Right ventricle myocardium superior (tissue), 1 donor: ENCODE measurements at places on chromosomes 6 and 20.
A peak's percentile ranks its signal among the peaks of the same experiment; 100 is the strongest.

DNA sequence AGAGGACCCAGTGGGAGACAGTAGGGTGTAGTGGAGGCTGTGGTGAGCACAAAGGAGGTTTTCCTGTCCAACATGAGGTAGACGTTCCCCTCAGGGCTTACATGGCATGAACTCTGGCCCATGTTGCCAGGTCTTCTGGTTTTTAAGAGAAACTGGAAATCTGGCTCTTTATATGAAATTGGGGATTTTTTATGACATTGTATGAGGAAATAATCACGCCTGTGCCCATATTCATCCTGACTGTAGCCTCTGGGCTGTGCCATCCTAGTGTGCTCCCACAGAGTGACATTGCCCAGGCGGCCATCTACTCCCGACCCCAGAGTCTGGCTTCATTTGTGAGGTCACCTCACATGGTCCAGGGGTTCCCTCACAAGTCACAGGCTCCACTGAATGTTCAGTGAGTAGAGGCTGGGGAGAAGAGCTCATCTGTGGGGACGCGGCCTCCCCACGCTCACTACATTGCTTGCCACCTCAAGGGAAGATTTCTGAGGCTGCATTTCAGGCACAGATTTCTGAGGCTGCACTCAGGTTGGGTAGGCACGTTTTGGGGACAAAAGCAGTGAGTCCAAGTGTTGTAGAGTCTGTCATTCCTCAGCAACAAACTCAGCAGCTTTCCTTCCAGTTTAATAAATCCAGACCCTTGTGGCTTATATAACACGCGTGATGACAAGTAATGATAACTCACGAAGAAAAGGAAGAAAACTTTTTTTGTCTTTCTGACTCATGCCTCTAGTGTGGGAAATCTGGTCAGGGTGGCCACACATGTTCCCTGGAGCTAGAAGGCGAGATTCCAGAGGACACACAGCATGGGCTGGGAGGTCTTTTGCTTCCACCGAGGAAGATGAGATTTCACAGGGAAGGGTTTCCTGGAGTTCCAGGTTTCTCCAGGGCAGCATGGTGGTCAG is 41.7 kb downstream of the SLC24A3 start:
- no peak for DNase-seq

GRCh38 chr20:9203081-9203447 is 134.2 kb downstream of the PLCB4 start:
- DNase-seq = no peak

- DNase-seq = no peak
These were observed 93.2 kb downstream of the FOXF2 start for GRCh38 chr6:1482381-1483166.

DNA sequence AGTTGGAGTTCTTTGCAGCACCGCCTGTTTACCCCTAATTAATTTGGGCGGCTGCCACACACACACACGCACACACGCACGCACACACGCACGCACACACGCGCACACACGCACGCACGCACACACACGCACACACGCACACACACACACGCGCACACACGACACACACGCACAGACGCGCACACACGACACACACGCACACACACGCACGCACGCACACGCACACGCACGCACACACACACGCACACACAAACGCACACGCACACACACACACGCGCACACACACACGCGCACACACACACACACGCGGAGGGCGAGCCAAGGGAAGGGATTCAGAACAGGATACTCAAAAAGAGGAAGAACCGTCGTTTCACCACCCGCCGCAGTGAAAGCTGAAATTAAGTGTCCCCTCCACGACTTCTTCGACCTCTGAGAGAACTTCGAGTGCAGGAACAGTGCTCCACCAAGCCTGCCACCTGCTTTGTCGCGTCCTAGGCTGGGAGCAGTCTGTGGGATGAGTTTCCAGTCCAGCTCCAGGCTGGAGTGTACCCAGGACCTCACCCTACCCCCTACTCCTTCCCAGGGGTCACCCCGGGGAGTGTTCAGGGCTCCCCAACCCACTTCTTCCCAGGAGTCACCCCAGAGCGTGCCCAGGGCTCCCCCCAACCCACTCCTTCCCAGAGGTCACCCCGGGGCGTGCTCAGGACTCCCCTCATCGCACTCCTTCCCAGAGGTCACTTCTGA is 1.1 kb downstream of the RNASET2 start:
- DNase-seq = peak; percentile 76

DNA sequence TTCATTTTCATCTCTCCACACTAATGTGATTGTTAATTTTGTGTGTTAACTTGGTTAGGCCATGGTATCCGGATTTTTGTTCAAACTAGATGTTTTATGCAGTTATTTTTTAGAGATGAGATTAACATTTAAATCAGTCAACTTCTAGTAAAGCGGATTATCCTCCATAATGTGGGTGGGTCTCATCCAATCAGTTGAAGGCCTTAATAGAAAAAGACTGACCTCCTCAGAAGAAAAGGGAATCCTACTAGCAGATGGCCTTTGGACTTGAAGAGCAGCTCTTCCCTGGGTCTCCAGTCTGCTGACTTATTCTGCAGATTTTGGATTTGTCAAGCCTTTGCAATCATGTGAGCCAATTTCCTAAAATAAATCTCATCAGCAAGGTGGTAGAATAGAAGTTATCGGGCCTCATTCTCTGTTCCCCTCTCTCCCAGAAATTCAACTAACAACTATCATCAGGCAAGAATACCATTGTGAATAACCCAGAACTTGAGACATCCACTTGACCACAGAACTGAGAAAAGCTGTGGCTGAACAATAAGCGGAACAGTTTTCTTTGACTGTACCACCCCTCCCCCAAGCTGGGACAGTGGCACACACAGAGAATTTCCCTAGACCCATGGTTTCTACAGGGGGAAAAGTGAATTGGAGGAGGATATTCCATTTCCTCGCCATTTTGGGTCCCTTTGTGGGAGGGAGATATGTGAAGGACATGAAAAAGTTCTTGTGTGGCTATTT is 323.0 kb downstream of the UTRN start:
- DNase-seq = no peak

GRCh38 chr6:33692760-33693158 is 18.7 kb downstream of the UQCC2 start:
- DNase-seq = peak; percentile 67

GRCh38 chr6:22149501-22150367 is 147.1 kb downstream of the PRL start:
- DNase-seq = no peak

DNA sequence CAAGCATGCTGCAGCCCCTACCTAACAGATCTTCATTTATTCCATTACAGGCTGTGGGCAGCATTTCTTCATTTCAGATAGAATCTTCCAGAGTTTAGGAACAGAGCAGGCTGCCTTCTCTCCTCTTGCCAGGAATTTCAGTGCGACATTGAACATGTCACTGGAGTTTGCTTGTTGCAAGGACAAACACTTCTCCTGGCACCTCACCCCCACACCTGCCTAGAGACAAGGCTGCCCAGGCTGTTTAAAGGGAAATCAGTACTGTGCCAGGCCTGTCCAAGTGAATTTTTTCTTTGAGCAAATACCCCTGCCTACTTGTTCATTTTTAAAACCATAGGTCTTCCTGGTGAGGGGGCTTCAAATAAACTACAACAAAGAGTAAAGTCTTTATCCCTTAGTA is 594.1 kb downstream of the PTPRT start:
- DNase-seq = no peak

DNA sequence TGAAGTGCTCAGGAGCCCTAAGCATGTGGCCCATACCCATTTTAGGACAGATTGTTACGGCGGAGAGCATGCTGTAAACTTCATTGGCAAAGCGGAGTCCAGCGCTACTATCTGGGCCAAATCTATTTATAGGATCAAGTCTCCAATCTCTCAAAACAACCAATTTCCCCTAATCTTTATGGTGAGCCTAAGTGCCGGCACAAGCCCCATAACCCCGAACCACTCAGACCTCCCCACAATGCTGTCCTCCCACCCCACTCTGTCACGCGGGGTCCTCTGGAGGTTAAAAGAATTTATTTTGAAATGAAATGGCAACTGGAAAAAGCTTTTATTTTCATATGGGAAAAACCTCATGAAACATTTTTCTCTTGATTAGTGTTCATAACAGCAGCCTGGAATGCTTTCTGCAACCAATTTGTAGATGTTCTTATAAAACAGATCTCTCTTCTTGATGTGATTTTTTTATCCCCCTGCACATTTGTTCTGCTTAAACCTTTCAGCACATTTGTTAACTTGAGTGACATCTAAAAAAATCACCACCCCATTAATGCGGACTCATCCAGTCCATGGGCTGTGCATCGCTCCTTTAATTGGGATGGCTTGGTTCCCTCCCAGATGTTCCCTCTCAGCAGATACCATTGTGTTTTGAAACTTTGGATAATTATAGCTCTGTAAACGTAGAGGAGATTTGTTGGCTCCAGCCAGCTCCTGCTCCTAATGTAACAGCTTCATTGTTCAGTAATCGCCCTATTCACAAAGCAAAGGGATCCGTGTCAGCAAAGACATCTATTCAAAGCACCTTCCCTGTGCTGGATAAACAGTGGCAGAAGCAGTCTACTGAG is 323.6 kb downstream of the CD83 start:
- DNase-seq = no peak

DNA sequence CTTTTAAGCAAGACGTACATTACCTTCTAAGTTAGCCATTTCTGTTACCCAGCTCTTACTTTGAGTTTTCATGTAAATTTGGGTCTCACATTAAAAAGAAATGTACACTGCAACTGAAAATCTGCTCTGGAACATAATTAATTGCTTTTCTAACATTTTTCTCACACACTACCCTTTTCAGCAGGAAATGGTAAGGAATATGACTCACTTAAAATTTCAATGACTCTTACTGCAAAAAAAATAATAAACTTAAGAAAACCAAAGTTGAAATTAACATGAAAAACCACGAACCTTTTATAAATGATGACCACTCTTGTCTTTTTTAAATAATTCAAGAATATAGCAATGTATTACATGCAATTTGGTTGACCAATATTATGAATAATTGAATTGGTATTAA is 1.3 kb downstream of the CGA start:
- DNase-seq = no peak

- DNase-seq = no peak
These were observed 1.8 kb downstream of the SIM1 start for GRCh38 chr6:100462706-100463629.

GRCh38 chr6:25369036-25369432 is 89.9 kb downstream of the CARMIL1 start:
- DNase-seq = no peak

GRCh38 chr20:1897541-1897940 is 2.3 kb downstream of the SIRPA start:
- DNase-seq = peak; percentile 26

DNA sequence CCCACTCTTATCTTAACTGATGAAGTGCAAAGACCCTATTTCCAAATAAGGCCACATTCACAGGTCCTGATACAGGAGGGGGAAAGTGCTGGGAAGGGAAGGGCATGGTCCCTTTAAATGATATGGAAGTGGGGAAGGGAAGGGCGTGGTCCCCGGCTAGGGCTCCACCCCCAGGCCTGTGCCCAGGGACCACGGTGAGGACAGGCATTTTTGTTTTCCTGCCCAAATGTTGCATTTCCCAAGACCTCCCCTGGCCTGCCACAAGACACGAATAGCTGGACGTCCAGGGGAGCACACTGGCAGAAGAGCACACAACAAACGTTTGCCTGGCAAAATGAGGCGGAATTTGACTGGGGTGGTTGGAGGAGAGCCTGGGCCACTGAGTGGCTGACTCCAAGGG is 16.1 kb upstream of the HFE start:
- peak; percentile 66 for DNase-seq

DNA sequence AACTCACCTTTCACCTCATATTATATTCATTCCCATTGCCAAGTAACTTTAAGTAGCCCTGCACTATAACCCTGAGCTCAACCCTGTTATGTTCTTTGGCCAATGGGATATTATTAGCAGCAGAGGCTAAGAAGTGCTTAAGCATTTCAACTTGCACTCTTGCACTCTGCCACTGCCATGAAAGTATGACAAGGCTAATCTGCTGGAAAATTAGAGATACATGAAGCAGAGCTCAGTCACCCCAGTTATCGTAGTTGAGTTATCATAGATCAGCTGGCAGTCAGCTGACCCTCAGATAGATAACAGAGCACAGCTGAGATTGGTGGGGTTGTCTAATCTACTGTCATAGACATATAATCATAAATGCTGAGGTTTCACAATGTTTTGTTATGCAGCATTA is 209.4 kb upstream of the RUNX2 start:
- no peak for DNase-seq

GRCh38 chr6:158707821-158708195 is 58.0 kb downstream of the SYTL3 start:
- peak; percentile 60 for DNase-seq

DNA sequence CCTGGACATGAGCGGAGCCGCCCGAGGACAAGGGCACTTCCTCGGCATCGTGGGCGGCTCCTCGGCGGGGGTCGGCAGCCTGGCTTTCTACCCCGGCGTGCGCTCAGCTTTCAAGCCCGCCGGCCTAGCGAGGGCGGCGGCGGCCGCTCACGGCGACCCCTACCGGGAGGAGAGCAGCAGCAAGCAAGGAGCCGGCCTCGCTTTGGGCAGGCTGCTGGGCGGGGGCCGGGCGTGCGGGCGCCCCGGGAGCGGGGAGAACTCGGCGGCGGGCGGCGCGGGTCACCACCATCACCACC is 6.7 kb downstream of the PRDM13 start:
- DNase-seq = peak; percentile 59

DNA sequence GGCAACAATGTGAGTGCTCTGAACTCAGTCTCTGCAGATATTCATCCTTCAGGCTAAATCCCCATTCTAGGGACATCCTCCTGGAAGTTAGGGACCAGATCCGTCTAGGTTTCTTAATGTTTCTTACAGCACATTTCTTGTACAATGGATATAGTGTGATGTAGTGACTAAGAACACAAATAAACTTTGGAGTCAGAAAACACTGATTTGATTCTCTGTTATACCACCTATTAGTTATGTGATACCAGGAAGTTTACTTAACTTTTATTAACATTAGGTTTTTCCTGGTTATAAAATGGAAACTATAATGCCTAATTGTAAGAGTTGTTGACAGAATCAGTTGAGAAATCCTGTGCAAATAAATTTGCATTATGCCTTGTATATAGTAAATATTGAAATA is 57.6 kb upstream of the KCNQ5 start:
- DNase-seq = no peak

- DNase-seq = no peak
These were observed 22.7 kb upstream of the TFAP2C start for GRCh38 chr20:56606174-56606945.

- DNase-seq = no peak
These were observed 97.2 kb downstream of the HDGFL1 start for GRCh38 chr6:22666586-22666985.

DNA sequence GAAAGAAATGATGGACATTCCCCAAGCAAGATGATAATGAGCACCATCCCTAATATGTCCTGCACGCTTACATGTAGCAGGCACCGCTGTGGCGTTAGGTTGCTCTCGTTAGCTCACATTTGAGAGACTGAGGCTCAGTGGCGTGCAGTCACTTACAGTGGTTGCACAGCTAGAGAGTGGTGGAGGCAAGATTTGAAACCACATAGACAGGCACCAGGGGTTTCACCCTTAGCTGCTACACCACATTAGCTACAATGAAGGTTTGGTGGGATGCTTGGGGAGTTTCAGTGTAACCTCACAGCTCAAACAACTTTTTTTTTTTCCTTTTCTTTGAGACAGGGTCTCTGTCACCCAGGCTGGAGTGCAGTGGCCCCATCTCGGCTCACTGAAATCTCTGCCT is 3.7 kb downstream of the COX4I2 start:
- DNase-seq = peak; percentile 13
